ENCODE measurements at places on chromosomes 11 and 22. TPM values are rescaled to one million over a fixed set of nuclear protein-coding genes. Genes with fewer than 3 reads are reported as not detected.

DNA sequence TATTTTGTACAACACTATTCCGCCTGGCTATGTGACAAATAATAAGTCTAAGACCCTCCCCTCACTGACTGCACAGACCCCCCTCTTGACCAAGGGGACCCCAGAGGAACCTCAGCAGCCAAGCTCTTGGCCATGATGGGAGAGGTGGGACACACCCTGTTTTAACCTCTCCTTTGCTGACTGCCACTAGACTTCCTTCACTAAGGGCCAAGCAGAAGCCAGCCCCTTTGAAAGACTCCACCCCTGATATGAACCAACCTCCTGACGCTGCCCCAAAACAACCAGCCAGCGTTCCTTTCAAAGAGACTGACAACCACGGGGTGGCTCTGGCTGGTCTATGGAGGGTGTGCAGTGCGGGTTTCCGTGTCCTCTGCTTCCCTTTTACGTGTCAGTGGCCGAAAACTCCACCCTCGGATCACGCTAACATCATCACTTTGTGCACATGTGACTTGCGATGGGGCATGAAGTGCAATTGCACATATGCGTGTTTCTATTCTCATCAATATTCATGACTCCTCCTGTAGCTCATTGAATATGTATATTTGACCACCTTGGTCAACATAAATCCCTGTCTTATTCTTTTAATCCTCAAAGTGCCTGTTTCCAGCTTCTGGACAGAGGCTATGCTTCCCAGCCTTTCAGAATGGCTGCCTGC lies 643.9 kb downstream of the TBC1D22A start:
- no peak for DNase-seq

GRCh38 chr11:118631142-118631909 lies 23.9 kb downstream of the PHLDB1 start:
- DNase-seq: no peak

DNA sequence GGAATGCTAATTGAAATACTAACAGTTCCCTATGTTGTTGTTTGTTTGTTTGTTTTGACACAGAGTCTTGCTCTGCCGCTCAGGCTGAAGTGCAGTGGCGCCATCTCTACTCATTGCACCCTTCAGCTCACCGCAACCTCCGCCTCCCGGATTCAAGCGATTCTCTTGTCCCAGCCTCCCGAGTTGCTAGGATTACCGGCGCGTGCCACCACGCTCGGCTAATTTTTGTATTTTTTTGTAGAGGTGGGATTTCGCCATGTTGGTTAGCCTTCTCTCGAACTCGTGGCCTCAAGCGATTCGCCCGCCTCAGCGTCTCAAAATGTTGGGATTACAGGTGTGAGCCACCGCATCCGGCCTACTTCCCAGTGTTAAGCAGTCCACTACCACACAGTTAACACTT lies 42.0 kb downstream of the OR4D9 start:
- DNase-seq: no peak

Gene GAB4
- not detected for total RNA-seq

- DNase-seq: no peak
Observed at GRCh38 chr11:63639199-63639832, 25.1 kb upstream of the PLAAT3 start.

Gene LIPT2
- 5.1 TPM for total RNA-seq

DNA sequence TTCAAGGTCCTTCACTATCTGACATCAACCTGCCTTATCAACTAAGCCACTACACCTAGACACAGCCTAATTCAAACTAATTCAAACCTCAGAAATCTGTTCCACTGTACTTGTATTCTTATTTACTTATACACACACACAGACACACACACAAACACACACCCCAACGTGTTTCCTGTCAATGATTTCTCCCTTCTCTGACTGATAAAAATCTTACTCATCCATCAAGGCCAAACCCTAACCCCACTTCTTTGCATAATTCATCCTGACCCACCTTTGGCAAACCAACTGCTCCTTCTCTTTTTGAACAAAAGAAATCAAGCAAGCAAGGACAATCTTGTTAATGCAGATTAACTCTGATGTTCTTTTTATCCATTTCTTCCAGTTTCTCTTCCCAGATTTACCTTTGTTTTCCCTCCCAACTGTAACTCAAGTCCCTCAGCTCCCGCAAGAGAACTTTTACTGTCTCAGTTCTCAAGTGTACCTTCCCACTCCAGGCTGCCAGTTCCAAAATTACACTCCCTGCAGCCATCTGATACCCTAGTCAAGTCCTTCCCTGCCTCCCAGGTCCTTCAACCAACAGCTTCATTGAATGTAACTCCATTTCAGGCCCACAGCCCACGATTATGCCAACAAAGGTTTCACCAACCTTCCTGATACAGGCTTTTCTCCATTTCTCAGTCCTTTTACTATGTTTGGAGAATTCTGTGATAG lies 78.3 kb downstream of the PAK1 start:
- DNase-seq: no peak

Gene FBLN1
- 19.6 TPM for total RNA-seq

Gene IGLL5
- total RNA-seq: 0.94 TPM

Gene TRIM29
- total RNA-seq: not detected

- no peak for DNase-seq
Observed at GRCh38 chr11:99418927-99419720, 398.4 kb downstream of the CNTN5 start.

DNA sequence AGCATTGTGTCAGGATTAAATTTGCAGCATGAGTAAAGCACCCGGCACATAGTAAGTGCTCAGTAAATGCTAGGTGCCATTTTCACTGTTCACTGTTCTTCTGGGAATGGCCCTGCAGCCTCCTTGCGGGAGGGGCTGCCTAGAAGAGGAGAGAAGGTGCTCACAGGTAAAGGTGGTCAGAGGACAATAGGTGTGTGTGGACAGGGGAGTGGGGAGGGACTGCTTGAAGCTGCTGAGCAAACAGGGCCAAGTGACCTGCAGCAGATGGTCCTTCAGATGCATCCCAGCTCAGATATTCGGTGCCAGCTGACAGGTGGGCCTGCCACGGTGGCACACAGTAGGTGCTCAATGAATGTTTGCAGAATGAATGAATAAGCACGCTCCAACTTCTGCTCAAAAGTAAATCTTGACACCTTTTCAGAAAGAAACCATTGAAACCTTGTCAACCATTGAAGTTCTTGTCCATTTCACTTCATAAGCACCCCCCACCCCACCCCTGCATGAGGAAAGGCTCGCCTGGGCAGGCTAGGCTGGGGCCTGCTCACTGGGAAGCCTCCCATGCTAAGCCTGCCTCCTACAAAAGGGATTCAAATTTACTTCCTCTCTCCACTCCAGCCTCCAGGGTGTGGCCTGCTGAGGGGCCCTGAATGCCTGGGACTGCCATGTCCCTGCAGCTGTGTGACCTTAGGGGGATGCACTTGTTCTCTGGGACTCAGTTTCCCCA lies 1.6 kb downstream of the KIAA0930 start:
- no peak for DNase-seq

Gene FDX1
- 8.3 TPM for total RNA-seq

Gene FLRT1
- 0.76 TPM for total RNA-seq

DNA sequence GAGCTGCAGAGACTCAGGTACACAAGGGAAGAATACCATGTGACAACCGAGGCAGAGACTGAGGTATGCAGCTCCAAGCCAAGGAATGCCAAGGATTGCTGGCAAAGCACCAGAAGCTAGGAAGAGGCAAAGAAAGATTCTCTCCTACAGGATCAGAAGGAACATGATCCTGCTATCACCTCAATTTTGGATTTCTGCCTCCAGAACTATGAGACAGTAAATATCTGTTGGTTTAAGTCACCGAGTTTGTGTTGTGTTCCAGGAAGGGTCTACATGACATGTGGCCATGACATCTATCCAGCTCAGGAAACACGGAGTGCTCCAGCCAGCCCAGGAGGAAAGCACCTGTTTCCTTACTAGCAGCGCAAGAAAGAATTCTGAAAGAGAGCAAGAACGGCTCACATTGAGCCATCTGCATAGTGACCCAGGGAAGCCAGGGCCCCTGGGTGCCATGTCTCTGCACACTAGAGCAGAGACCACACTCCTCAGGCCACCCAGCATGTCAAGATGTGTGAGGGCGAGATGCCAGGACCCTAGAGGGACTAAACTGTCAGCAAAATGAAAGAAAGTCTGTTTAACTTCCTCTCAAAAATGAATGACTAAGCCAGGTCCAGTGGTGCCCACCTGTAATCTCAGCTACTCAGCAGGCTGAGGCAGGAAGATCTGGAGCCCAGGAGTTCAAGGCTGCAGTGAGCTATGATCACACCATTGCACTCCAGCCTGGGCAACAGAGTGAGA lies 35.6 kb upstream of the GALNT18 start:
- no peak for DNase-seq

- DNase-seq: no peak
Observed at GRCh38 chr11:115933564-115933963, 429.3 kb upstream of the CADM1 start.

GRCh38 chr11:73257342-73258103 lies 14.6 kb upstream of the P2RY6 start:
- peak; percentile 34 for DNase-seq

DNA sequence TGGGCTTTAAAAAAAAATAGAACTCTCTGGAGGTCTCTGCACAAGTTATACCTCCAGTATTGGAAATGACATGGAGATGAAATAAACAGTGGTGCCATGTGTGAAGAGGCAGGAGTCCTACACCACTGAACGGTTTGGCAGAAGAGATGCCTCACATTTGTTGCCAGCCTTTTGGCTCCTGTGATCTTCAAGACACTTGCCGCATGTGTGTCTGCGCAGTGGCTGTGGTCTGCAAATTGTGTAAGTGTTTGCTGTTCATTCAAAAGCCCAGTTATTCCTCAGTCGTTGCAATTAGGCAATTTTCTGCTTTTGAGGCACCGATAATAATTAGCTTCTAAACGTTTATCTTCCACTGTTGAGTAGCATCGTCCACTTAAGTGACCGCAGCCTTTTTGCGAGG lies 319.1 kb downstream of the BRD1 start:
- no peak for DNase-seq

DNA sequence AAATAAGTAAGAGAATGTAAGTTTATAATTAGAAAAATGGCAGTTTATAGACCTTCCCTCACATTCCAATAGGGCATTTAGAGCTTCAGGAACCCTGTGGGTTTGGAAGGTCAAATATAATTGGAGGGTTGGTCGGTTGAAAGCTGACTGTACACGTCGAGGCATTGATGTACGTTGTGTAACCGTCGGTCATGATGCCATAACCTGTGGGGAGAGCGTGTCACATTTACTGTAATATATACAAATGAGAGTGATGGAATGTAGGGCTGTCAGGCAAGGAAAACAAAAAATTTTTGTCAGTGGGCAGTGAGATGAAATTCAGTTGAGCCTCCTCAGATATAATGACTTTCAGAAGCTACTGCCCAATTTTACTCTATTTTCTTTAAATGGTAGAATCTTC lies 88.5 kb downstream of the ARL14EP start:
- no peak for DNase-seq

- DNase-seq: no peak
Observed at GRCh38 chr22:30667107-30667493, 575 bp downstream of the DUSP18 start.

- DNase-seq: peak; percentile 31
Observed at GRCh38 chr11:73203790-73204189, 14.3 kb upstream of the P2RY2 start.

DNA sequence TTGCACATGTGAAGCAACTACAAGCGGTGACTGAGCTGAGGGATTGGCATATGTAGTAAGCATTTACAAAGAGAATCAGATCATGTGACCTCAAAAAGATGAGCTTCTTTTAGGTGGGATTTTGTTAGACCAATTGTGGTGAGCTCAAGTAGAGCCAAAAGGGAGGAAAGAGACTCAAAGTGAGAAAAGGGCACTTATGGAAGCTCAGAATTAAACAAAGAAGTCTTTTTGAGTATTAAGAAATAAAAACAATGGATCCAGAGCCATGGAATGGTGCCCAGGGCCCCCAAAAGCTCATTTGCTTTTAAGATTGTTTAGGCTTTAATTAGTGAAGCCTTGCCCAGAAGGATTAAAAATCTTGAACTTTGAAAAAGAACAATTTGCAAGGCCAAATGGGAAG lies 246.7 kb upstream of the MPPED2 start:
- no peak for DNase-seq

Gene DRICH1
- total RNA-seq: not detected

- peak; percentile 35 for DNase-seq
Observed at GRCh38 chr22:49156662-49157285, 670.9 kb downstream of the BRD1 start.

Gene KREMEN1
- 37.5 TPM for total RNA-seq

DNA sequence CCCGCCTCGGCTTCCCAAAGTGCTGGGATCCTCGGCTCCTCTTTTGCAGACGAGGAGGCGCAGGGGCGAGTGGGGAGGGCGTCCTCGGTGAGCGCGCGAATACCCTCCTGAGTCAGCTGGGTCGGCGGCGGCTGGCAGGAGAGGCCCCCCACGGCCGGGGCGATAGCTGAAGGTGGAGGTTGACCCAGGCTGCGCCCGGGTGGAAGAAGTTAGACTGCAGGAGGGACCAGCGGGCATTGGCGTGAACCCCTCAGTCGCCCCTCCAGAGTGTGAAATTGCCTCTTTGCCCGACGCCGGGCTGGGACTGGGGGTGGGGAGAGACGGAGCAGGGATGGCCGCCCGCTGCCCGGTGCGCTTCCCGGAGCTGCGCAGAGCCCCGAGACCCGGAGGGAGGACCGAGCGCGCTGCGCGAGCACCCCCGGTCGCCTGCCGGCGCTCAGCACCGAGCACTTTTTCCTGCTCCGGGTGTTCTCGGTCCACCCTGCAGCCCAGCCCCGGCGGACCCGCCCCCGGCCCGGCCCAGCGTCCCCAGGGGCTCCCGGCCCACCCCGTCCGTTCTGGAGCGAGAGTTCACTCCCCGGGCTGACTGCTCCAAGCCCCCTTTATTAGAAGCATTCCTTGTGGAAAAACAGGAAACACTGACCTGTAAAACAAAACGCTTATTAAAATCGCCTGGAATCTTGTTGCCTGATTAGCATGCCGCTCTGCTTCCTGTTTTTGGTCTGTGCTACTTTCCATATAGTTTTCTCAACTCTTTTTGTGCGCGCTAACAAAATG lies 13.7 kb upstream of the CPT1A start:
- DNase-seq: peak; percentile 56

GRCh38 chr11:15199693-15200092 lies 85.0 kb downstream of the INSC start:
- no peak for DNase-seq

DNA sequence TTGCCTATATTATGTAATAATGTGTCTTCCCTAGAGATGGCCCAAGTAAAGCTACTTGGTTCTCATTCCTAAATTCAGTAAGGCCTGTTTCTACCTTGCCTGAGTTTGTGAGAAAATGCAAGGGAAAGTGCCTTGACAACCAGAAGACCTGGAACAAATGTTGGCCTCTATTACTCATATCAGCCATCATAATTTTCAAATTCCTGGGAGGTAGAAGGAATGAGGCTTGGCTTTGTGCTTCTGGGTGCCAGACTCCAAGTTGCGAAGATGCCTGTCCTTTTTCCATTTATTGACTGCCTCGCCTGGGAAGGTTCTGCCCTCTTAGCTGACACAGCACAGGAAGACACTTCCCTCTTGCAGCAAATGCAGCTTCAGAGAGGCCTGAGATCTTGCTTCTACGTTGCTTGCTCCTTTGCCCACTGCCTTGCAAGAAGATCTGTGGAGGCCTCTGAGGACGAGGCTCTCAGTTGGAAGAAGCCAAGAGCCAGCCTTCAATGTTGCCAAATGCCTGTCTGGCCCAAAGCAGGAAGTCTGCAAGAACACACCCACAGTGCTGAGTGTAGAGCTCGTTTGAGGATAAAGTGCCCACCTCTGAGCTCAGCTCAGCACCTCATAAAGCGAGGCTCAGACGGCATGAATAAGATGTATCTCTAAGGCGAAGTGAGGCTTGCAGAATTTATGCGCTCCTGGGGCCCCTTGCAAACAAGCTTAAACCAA lies 120.1 kb downstream of the GALNT18 start:
- DNase-seq: no peak

Gene TRPC6
- total RNA-seq: not detected

Data from SJCRH30 (cell line).